ENCODE measurements at places on chromosomes 5 and 9.

GRCh38 chr5:142181547-142182163, 73.1 kb downstream of the NDFIP1 start:
- DNase-seq = no peak

DNA sequence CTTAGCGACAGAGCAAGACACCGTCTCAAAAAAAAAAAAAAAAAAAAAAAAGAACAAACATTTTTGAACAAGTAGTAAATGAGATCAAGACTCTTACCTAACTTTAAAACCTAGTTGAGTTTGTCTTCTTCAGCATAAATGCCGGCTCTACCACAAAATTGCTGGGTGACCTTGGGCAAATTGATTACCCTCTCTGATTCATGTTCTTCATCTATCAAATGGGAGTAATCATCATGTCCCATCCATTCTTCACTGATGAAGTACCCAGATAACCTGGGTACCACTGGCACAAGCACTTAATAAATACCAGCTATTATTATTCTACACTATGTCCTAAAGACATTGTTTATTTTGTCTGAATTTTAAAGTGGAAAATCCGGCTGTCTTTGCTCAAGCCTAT, 96.3 kb downstream of the ATPSCKMT start:
- DNase-seq = no peak

GRCh38 chr9:99852617-99853016, 30.9 kb downstream of the NR4A3 start:
- DNase-seq = no peak

- no peak for DNase-seq
Observed at GRCh38 chr5:125138266-125138665, 391.8 kb upstream of the ZNF608 start.

- DNase-seq = no peak
Observed at GRCh38 chr9:89592213-89592815, 12.5 kb upstream of the GADD45G start.

DNA sequence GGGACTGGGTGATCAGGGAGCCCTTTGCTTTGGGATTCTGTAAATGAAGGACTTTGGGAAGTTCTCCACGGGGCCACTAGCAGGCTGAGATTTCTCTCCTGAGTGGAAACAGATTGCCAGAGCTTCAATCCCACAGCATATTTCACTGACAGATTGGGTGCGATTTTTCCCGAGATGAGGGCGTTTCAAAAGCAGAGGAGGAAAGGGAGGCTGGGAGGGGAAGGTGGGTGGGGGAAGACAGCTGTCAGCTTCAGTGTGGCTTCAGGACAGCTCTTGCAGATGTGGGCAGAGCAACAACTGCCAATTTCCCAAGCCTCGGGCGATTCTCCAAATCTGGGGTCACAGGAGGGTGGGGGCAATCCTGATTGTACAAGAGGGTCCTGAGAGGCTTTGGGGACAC, 258.5 kb upstream of the ADRA1B start:
- no peak for DNase-seq

- no peak for DNase-seq
Observed at GRCh38 chr5:154729613-154730012, 25.6 kb upstream of the LARP1 start.

DNA sequence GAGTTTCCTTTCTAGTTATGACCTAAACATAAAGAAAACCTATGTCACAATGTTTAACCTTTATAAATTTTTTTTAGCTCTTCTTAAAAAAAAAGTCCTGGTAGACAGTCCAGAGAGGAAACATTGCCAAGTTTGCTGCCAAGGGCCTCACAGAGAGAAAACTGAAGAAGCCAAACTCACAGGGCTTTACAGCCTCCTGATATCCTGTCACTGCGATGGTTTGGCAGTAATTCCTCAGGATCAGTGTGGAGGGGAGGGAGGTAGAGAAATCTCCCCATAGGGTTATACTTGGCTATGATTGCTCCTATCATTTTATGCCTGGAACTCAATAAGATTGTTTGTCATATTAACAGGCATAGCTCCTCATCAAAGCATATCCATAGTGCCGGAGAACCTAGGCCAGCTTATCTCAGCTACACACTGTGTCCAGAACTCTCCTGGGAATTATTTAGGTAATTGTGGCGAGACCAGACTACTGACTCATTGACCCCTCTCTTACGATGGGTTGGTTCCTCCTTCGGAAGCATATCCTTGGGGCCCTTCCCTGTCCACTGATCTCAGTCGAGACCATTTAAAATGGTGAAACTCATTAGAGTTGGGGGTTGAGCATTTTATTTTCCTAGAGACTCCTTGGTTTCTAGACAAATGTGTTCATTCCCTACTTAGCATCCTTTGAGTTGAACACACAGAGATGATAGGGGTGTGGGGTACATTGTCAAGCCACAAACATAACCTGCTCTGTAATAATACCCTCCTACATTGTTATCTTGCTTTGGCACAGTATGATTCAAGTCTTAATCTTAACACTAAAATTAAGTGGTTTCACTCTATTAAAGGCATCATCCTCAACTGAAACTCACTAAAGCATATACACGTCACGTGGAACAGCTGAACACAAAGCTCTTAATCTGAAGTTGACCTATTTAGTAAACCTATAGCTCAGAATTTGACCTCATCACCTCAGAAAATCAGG, 53.4 kb upstream of the TMC1 start:
- DNase-seq = no peak

DNA sequence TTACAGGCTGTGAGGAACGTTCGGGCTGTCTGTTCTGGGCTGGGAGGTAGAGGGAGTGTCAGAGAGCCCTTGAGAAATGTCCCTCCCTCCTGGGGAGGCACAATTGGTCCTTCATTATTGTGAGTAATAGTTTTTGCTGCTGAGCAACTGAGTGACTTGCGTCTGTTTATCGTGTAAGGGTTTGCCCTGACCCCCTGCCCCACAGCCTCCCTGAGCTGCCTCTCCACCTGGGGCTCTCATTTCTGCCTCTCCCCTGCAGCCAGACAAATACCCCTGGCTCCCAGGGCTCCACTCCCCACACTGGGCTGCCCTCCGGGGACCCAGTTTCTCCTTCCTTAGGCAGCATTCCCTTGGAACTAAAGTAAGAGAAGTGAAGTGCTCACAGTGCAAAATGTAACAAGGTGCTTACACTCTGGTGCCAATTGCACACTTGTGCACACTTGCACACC, 174.9 kb upstream of the MVB12B start:
- no peak for DNase-seq

DNA sequence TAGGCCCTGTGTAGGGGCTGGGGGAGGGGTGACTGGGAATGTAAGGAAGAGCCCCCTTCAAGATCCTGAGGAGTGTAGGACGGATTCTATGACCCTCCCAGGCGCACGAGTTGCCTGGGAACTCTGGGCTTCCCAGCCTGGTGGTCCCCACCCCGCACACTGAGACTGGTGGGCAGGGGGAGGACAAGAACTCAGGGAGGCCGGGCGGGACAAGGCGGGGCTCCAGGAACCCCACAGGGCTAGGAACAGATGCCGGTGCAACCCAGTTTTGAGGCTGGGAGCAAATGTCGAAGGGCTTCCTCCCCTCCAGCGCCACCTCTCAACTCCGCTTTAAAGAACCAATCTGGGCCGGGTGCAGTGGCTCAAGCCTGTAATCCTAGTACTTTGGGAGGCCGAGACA, 1.3 kb upstream of the VDAC1 start:
- no peak for DNase-seq

DNA sequence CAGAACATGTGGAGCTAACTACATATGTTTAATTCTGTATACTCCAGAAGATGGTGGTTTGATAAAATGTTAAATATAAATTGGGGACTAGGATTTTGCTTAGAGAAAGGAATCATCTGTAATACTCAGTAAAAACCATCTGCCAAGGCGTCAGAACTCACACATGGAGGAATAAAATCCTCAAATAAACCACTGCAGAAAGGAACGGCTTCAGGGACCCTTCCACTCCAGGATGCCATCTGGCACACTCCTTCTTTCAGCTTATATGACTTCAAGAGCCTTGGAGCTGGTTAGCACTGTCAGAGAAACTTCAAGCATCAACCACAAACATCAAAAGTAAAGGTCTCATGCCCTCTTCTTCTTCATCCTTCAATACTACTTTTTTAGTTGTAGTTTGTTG, 360.6 kb downstream of the PLK2 start:
- no peak for DNase-seq

DNA sequence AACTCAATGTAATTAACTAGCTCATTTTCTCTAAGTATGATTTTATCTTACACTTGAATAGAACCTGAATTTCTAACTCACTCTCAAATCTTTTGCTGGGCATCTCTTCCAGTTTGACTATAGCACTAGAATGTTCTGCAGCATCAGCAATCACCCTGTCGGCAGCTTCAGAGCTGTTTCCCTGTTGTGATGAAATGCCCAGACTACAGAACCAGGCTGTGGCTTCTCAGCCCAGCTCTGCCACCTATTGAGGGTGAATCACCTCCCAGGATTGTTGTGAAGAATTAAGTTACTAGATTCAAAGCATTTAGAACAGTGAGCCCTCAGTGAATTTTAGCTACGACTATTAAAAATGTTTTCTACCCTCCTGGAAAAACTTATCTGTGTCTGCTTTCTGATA, 90.4 kb upstream of the ANKRD55 start:
- no peak for DNase-seq

DNA sequence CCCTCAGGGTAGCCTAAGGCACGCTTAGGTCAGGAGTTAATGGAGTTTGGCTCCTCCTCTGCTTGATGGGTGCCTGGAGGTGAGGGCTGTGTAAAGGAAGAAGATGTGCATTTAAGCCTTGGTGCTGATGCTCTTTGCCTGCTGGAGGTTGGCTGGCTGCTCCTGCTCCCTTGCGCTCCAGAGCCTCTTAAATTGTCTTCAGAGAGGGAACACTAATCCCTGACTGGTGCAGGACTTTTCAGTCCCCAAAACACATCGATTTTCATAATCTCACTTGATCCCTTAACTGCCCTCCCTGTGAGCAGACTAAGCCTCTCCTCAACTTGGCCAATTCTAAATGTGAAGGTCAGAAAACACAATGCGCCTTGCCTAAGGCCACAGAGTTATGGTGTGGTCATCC, 16.2 kb upstream of the TCOF1 start:
- no peak for DNase-seq

- DNase-seq = no peak
Observed at GRCh38 chr9:37746448-37747270, 6.9 kb upstream of the TRMT10B start.

GRCh38 chr9:77773381-77773780, 125.3 kb upstream of the GNA14 start:
- DNase-seq = no peak

DNA sequence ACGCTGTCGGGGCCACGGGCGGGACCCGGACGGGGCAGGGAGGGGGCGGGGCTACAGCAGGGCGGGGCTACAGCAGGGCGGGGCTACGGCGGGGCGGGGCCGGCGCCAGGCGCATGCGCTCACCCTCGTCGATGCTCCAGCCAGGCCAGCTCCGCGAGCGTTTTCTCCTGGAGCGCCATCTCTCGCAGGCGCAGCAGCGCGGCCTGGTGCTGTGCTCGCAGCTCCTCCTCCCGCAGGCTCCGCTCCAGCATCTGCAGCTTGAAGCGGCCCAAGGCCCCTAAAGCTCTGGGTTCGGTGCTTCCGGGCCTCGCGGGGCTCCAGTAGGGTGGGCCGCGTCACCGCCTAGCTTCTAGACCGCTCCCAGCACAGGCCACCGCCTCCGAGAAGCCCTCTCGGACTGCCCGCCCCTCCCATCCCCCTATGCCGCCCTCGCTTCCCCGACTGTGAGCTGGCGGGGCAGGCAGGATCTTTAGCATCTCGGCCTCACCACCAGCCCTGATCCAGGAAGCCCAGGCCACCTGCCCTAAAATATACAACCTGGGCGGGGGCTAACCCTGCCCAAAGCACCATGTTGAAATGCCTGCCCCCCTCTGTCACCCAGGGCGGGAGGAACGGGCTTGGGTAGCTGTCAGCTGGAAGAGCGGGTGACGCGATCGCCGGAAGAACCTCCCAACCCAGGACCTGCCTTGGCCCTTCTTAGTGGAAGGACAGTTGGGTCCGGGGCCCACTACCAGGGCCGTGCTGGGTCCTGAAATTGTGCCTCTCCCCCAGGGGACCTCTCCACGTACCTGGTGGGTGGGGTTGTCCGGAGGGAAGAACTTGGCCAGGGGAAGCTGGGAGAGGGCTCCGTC, 21.9 kb upstream of the QSOX2 start:
- DNase-seq = peak; percentile 86

DNA sequence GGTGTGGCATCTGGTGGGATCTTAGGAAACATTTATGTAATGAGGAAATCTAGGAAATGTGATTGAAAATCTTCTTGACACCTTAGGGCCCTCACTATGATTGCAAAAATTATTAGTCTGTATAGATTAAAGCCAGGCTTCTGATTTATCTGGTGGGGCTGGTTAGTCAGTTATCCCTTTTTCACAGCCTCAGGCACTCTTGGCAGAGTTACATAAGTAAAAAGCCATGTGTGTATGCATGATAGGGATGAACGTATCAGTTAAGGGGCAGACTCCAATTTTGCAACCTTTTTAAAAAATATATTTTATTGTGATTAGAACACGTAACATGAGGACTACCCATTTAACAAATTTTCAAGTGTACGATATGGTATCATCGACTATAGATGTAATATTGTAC, 30.6 kb upstream of the RAB14 start:
- DNase-seq = no peak

GRCh38 chr5:77960305-77960704, 184.2 kb upstream of the TBCA start:
- no peak for DNase-seq

DNA sequence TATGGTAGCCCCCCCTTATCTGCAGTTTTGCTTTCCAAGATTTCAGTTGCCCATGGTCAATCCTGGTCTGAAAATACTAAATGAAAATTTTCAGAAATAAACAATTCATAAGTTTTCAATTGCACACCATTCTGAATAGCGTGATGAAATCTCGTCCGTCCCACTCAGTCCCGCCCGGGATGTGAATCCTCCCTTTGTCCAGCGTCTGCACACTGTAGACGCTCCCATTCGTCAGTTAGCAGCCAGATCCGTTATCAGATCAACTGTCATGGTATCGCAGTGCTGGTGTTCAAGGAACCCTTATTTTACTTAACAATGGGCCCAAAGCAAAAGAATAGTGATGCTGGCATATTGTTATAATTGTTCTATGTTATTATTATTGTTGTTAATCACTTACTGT, 98.6 kb downstream of the TMEM215 start:
- no peak for DNase-seq

DNA sequence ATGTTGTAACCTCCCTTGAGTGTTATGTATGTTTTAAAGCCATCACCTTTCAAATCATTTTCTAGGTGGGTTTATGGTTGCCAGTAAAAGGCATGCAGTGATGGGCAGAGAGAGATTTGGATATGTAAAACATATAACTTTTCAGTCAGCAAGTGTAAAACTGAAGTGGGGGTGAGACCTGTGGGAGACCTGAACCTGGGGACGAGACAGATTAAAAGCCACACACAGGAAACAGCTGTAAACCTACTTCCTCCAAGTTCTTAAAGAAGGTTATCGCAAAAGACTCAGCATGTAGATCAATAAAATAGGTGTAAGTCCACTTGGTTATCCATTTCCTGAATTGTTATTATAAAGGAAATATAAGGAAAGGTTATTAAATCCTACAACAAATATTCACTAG, 76.6 kb downstream of the YIPF5 start:
- DNase-seq = no peak

GRCh38 chr9:91422758-91423711, 597 bp downstream of the NFIL3 start:
- peak; percentile 43 for DNase-seq

GRCh38 chr5:112219000-112219399, 200.1 kb downstream of the EPB41L4A start:
- DNase-seq = no peak

GRCh38 chr9:77802515-77803293, 154.6 kb upstream of the GNA14 start:
- DNase-seq = no peak

All from T-helper 1 cell (primary cell).